CD4-positive, alpha-beta T cell (primary cell): ENCODE measurements at places on chromosomes 7 and 10.

GRCh38 chr10:29728541-29729049 lies 93.8 kb upstream of the SVIL start:
- no peak for DNase-seq

- DNase-seq = no peak
These were observed 161.1 kb downstream of the PAXIP1 start for GRCh38 chr7:154841731-154842331.

GRCh38 chr10:68574051-68574450 lies 13.9 kb downstream of the TET1 start:
- DNase-seq = no peak

DNA sequence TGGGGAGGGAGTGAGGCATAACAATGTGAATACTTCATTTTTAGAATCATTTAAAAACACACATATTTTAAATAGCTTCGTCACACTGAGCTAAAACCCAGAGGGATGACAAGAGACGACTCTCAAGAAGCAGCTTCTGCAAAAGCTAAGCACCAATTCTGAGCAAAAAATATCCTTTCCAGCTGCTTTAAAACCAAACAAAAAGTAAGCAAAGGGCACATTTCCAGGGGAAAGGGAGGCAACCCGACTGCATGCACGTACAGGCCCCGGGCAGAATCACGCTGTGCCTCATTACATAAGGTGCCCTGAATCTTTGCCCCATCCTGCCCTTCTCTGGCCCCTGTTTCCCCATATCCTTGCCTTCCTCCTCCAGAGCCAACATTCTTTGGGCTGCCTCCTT lies 78.4 kb downstream of the DGKI start:
- no peak for DNase-seq

DNA sequence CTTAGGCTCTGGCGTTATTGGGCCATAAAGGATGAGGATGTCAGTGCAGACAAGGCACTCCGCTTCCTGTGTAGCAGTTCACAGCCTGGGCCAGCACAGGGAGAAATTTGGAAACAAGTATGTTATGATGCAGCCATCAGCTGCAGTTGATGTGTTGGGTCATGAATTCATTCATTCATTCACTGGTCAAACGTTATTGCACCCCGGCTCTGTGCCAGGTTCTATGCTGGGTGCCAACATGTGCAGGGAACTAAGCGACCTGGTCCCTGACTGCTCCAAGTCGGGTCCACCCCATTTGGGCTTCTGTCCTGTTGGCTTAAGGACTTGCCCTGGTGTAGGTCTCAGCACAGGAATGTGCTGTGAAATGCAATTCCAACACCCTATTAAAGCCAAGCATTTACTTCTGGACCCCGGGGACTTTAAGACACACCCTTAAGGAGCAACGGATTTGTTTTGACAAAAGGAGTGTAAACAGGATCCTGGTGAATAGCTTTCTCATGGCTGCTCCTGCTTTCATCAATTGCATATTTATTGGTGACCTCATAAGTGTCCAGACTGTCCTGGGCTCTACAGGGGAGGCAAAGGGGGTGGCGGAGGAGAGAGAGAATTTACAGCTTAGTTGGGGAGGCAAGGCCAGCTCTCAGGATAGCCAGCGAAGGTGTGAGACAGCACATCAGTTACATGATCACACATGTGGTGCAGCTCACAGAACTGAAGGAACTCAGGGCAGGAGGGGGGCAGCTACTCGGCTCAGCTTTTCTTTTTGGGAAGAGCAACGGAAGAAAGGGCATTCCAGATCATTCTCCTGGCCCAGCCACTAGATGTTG lies 158.6 kb downstream of the GRK5 start:
- no peak for DNase-seq

- DNase-seq = no peak
These were observed 6.3 kb upstream of the SEMA3A start for GRCh38 chr7:84200859-84201258.

DNA sequence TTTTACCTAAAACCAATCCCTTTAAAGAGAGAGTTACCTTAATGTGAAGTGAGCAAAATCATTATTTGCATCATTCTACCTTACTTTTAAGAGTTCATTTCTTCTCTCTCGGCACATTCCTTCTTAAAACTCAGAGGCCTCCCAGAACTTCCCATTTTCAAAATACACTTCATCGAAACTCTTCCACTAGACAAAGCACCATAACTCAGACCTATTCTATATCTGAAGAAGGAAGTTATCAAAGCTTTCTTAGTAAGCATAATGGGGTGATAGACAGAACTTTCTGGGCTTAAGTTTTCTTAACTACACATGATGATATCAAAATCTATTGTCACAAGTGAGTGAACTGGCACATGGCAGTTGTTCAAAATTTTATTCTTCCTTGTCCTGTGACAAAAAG lies 24.6 kb upstream of the GNAT3 start:
- DNase-seq = no peak

- no peak for DNase-seq
These were observed 98.2 kb downstream of the UNCX start for GRCh38 chr7:1330801-1331425.

- DNase-seq = no peak
These were observed 712.5 kb upstream of the ANKRD30A start for GRCh38 chr10:36412942-36413341.

GRCh38 chr7:29968683-29969395 lies 20.8 kb downstream of the SCRN1 start:
- DNase-seq = no peak

DNA sequence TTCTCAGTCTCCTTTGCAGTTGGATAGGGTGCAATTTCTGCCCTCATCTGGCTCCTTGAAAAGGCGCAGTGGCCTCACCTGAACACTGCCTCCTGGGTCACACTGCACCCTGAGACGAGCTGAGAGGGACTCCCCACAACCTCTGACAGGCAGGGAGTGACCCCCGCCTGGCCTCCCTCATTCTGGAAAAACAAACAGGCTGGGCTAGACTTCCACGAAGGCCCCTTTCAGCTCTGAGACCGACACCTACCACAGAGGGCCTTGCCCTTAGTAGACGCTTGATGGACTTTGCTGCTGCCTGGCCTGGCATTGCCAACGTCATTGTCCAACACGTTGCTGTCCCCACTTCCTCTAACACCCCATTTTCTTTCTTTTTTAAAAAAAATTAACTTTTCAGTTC lies 8.6 kb downstream of the FAM241B start:
- DNase-seq = no peak

DNA sequence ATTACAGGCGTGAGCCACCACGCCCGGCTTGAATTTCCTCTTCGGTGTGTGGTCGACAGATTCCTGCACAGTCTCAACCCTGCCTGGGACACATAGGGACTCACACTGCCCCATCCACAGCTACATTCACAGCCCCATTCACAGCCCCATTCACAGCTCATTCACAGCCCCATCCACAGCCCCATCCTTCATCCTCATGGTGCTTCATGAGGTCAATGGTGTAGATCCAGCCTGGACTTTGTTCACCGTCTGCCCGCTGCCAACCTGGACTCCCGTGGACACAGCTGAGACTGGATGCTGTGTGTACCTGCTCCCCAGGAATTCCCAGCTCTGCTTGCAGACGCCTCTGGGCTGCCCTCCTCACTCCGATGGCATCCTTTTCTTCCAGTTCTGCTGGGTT lies 5.2 kb downstream of the IDI2 start:
- no peak for DNase-seq

DNA sequence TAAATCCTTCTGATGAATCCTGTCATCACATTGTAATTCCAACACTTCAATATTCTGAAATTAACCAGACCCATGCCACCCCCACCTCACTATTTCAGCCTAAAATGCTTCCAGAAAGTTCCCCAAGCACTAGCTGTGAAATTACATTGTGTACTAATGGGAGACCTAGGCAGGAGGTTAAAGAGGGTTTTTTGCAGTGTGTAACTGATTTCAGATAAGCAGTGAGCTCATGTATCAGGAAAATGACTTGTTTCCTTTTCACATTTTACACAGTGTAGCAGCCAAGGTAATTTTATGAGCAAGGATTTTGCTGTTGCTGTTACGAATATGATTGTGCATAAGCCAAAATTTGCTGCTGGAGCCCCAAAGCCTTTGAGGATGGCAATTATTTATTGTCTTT lies 129.0 kb downstream of the INHBA start:
- DNase-seq = no peak

- no peak for DNase-seq
These were observed 910 bp downstream of the ARHGAP19 start for GRCh38 chr10:97291357-97292096.

DNA sequence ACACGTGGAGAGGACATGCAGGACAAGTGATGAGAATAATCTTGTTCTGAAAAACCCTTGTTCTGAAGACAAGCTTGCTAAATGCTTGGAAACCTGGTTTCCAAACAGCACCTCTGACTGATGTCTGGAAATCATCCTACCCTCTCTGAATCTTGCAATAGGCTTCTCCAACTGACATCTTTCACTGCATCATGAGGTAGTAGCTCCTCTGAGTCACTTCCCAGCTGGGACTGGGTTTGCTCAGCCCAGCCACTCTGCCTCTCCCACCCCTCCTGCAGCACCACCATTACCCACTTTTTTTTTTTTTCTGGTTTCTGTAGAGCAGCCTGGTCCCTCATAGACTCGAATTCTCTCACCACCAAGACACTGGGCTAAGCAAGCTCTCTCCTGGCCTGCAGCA lies 919.8 kb downstream of the GRID1 start:
- no peak for DNase-seq

GRCh38 chr7:43639858-43640491 lies 57.1 kb downstream of the STK17A start:
- no peak for DNase-seq

- no peak for DNase-seq
These were observed 158.2 kb upstream of the PTPRZ1 start for GRCh38 chr7:121714559-121715303.

- no peak for DNase-seq
These were observed 4.1 kb downstream of the GET4 start for GRCh38 chr7:880450-880849.

- DNase-seq = no peak
These were observed 2.4 kb upstream of the GLCCI1 start for GRCh38 chr7:7966141-7966734.

- no peak for DNase-seq
These were observed 965.5 kb downstream of the GRID1 start for GRCh38 chr10:85400981-85401695.

DNA sequence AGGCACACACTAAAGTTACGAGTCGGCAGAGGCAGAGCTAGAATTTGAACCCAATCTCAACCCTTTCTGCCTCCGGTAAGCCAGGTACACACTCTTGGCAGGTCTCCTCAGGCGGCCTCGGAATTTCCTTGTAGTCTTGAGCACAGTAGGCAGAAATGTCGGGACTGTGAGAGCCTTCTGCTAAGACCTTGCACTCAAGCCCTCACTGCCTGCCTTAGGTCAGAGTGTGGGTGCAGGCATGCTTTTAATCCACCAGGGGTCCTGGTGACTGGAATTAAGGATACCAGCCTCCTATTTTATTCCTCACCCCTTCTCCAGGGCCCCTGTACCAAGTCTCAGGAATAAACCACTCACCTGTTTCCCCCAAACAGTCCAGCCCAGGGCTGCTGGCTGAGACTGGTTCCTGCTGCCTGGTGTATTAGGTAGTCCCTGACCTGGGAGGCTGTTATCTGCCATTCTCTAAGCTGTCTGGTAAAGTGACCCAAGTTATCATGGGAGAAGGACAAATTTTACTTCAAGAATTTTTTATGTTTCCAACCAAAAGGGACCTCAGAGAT lies 855 bp downstream of the ATP6V1F start:
- peak; percentile 25 for DNase-seq

GRCh38 chr10:28370107-28370835 lies 67.4 kb upstream of the MPP7 start:
- no peak for DNase-seq

- DNase-seq = no peak
These were observed 111.4 kb upstream of the ZEB1 start for GRCh38 chr10:31207636-31208035.

DNA sequence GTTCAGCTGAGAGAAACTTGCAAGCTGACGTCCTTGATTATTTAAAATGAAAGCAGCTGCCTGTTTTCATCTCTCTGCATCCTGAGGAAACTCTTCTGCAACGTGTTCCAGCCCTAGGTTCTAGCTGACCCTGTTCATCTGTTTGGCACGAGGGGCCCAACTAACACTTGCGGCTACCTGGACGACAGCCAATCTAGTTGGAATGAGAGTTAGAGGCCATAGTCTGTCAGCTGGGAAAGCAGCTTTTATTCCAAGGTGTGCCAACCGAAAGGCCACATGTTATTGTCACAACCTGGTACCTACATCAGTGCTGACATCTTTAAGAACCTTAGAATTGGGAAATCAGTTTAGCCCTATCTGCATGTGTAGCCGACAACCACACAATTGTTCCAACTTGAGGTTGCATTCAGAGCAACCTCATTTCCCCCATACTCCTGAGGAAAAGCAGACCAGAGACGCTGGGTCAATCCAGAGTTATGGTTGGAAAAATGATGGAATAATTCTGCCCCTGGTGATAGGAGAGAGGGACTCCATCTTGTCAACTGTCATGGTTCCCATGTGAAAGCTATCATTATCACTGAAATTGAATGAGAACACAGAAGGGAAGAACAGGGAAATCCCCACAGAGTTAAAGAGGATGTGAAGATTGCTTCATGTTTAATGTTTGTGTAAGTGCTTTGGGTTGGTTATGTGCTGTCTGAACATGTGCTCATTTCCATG lies 121.6 kb downstream of the EGFR start:
- no peak for DNase-seq

DNA sequence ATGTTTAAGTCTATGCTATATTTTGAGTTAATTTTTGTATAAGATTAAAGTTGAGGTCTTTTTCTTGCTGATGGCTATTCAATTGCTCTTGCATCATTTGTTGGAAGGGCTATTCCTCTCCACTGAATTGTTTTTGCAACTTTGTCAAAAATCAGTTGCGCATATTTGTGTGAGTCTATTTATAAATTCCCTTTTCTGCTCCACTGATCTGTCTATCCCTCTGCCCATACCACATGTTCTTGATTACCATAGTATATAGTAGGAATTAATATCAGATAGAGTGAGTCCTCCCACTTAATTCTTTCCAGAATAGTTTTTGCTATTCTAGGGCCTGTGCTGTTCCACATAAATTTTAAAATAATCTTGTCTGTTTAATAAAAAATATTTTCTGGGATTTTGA lies 152.4 kb upstream of the ADCY1 start:
- no peak for DNase-seq

DNA sequence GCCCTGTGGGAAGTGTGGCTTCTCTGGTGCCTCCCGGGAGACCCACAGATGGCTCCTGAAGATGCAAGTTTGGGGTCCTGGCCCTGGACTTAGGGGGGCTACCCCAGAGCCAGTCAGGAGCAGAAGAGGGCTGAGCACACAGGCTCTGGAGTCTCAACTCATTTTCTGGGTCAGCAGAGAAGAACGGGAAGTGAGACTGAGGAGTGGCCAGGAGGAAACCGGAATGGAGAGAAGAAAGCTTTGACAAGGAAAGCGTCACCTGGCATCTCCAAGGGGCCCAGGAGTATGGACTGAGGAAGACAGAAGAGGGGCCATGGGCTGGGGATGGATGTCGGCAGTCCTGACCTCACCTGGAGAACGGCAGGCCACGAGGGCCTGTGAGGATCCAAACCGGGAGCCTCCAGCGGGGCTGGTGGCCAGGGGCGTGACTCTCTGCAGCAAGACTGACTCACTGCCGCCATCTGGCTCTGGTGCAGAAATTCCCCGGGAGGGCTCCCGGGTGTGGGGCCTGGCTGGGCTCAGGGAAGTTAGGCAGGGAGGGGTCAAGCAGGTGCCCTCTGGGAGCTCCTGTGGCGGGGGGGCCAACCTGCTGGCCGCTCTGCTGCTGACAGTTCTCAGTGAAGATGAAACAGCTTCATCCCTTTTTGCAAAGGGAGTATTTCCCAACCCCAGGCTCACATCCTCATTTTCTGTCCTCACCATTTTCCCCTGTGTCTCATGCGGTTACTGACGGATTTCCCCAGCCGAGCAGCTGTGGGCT lies 23.6 kb downstream of the DAGLB start:
- peak; percentile 21 for DNase-seq

- DNase-seq = no peak
These were observed 62.9 kb upstream of the FAM171A1 start for GRCh38 chr10:15433850-15434537.
